DMS 273 treated with DMSO at 0.1 percent for 48 hours (cell line): ENCODE measurements at places on chromosomes 5 and 9.

- DNase-seq: no peak
Measured at GRCh38 chr5:134426361-134426760, 14.7 kb upstream of the CDKN2AIPNL start.

DNA sequence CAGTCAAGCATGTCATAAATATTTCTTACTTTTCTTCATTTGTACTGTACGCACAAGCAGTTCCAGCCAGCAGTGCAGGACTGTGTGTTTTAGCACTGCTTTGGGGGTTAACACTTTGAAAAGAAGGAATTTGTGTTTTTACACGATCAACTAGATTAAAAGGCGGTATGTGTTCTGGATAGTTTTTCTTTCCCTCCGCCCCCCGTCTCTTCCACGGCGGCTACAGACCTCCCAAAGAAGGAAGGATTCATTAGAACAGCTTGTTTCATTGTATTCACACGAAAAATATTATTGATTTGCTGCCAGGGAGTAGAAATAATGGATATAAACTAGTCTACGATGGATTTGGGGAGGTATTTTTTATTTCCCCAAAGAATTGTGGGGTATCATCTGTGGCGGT, 336.8 kb upstream of the RFX3 start:
- no peak for DNase-seq

- no peak for DNase-seq
Measured at GRCh38 chr9:115237385-115237998, 119.5 kb upstream of the TNC start.

DNA sequence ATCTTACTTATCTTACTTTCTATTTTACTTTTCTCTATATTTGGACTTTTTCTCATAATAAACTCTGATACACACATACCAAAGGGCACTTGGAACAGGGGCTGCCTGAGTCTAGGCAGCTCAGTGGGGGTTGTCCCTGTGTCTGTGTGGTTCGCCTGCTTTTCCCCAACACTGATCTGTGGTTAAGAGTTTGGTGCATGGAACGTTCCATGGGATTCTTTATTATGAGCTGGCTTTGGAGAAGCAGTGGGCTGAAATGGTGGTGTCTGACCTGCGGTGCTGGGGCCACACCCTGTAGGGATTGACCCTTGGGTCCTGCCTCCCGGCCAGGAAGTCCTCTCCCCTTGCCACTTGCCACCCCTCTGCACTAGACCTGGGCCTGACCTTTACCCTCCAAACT, 47.4 kb downstream of the ANKRD33B start:
- no peak for DNase-seq

GRCh38 chr5:20367178-20367577, 379.2 kb upstream of the CDH18 start:
- no peak for DNase-seq

DNA sequence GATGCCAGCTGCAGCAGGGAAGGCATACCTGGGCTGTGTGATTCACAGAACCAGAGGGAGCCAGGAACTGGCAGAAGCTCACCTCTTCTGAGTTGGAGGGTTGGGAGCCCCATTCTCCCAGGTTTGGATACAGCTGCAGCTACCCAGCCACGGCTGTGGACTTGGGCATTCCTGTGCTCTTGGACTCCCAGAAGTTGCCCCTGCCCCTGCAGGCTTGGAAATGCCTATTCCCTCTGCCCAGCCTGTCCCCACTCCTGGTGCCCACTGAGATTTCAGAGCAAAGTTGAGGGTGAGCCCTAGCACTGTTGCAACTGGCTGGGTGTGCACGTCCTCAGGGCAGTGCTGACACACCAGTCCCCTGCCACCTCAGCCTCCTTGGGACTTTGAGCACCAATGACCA, 489.7 kb downstream of the SLCO4C1 start:
- no peak for DNase-seq

GRCh38 chr9:111743275-111743674, 51.5 kb downstream of the SHOC1 start:
- no peak for DNase-seq

GRCh38 chr5:69494452-69494851, 1.9 kb downstream of the OCLN start:
- no peak for DNase-seq

DNA sequence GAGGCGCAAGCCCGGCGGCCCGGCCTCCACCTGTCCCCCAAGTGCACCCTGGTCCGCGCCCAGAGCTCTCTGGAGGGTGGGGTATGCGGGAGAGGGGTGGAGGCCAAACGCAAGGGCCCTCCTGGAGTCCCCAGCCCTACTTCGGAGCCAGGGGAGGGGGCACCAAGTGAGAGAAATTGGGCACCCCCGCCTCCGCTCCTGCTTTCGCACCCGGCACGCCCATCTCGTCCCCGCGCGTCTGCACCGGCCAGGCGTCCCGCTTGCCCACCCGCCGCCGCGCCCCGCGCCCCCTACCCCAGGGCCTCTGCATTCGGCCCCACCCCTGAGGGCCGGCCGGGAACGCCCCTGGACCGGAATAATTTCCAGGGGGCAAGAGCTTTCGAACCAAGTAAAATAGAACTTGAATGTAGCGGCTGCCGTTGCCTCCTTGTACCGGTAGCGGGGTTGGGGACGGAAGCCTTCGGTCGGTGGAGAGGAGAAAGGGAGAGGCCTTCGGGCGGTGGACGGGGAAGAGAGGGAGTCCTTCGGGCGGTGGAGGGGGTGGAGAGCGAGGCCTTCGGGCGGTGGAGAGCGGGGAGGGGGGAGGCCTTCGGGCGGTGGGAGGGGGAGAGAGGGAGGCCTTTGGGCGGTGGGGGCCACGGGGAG, 694 bp upstream of the PHPT1 start:
- DNase-seq: no peak

DNA sequence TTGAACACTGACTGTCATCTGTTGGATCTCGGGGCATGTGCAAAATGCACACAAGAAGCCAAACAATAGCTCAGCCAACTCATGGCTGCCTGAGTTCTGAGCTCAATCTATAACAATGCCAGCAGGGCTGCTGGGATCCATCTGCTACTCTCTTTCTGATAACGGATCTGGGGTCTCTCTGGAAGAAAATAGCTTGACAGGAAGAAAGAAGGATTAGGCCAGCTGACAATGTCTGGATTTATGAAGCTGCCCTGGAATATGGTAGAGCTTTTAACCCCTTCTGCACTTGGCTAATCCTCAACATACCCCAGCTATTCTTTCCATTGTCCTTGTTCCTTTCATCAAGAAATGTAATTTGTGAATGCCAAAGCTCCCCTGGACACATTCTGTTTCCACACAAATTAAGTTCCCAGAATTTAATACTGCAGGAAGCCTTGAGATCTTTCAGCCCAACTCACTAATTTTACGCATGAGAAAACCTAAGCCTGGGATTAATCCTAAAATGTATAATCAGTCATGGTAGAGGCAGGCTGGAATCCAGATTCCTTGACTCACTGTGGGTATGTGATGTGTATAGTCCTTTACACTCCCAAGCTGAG, 62.7 kb upstream of the PCA3 start:
- no peak for DNase-seq

GRCh38 chr5:68628082-68628814, 412.7 kb downstream of the PIK3R1 start:
- DNase-seq: no peak

GRCh38 chr9:88026118-88026479, 51.8 kb upstream of the CDK20 start:
- DNase-seq: no peak

GRCh38 chr5:134101686-134102439, 12.6 kb upstream of the TCF7 start:
- no peak for DNase-seq

DNA sequence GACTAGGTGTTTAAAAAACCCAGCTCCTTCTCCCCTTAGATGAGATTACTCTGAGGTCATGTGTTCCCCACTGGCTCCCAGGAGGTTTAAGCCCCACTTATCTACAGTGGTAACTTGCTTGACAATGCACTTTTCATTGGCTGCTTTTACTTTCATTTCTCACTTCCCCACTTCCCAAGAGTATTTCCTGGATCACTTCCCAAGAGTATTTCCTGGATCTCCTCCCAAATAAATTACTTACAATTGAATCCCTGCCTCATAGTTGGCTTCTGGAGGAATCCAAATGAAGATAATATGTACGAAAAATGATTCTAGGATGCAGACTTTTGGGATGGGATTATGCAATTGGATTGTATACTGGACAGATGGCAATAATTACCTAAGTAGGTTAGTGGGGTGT, 47.1 kb upstream of the CHSY3 start:
- DNase-seq: no peak

GRCh38 chr9:127943731-127944144, 6.1 kb upstream of the DPM2 start:
- DNase-seq: peak; percentile 57

DNA sequence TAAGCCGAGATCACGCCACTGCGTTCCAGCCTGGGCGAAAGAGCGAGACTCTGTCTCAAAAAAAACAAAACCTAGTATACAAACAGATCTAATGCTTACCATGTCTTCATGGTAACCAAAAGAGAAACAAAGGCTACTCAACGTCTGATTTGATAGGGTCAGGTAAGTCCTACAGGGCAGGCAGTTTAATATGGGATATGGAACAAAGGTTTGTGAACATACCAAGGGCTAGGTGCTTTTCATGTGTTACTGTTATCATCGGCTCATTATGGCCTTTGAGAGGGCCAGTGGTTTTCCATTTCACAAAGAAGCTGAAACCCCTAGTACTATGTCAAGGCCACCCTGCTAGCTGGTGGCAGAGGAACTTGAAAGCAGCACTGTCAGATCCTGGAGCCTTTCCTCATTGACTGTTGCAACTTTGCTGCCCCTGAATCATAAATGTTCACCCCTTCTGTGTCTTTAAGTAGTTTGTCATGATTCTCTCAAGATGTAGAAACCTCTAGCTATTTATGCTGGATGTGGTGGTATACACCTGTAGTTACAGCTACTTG, 5.1 kb downstream of the IQGAP2 start:
- DNase-seq: no peak

- DNase-seq: no peak
Measured at GRCh38 chr5:38722918-38723317, 122.9 kb upstream of the OSMR start.

GRCh38 chr5:95471487-95471886, 80.3 kb downstream of the FAM81B start:
- DNase-seq: no peak

DNA sequence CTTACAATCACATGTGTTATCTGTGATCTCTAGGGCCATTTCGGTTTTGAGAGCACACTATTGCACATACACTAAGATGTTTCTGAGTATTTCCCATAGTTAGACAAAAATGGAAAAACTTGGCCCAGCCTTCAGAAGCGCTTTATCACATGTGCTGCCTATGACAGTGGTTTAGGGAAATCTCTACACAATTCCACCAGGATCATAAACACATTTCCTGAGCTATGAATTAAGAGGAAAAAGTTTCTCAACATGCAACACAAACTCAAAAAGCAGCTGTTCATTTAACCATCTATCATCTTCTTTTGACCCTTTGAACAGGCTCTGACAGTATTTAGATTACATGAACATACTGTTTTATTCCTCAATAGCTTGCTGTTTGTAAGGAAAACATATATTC, 15.1 kb downstream of the FGF1 start:
- no peak for DNase-seq

GRCh38 chr5:137389042-137389441, 110.1 kb downstream of the SPOCK1 start:
- DNase-seq: no peak

DNA sequence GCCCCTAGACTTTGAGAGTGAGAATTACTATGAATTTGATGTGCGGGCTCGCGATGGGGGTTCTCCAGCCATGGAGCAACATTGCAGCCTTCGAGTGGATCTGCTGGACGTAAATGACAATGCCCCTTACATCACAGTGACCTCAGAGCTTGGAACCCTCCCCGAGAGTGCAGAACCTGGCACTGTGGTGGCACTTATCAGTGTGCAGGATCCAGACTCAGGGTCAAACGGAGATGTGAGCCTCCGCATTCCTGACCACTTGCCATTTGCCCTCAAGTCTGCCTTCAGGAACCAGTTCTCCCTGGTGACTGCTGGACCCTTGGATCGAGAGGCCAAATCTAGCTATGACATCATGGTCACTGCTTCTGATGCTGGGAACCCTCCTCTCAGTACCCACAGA, 1.3 kb downstream of the PCDHGC4 start:
- DNase-seq: no peak

- no peak for DNase-seq
Measured at GRCh38 chr9:4486176-4486575, 4.1 kb upstream of the SLC1A1 start.

DNA sequence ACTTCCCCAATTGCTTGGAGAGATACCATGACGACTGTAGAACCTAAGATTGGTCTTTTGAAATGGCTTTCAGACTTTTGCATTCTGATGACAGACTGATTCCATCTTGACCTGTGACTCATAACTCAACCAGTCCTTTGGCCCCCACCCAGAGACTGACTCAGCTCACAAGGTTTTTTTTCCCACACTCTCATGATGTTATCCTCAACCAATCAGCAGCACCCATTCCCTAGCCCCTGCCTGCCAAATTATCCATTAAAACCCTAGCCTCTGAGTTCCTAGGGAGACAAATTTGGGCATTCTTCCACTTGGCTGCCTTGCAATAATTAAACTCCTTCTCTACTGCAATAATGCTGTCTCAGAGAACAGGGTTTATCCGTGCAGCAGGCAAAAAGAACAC, 1263.3 kb upstream of the CDH9 start:
- no peak for DNase-seq

- DNase-seq: no peak
Measured at GRCh38 chr5:147821766-147822165, 9.7 kb downstream of the SPINK1 start.

GRCh38 chr9:33939924-33940874, 108.5 kb downstream of the UBAP2 start:
- no peak for DNase-seq

GRCh38 chr5:3509290-3509689, 86.3 kb upstream of the IRX1 start:
- DNase-seq: no peak

DNA sequence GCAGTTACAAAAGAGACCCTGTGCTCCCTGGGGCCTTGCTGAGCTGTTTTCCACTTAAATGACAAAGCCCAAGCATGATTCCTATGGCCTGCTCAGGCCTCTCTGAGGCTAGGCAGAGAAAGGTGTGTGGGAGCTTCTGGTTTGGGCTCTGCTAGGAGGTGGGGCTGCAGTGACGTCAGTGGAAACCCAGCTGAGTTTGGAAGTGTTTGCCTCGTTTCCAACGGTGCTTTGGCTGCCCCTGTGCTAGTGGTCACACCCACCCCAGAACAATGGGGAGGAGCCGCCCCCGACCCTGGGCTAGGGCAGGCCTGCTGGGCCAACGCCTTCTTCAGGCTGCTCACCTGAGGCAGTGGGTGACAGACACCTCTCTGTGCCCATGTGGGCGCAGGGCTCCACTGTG, 10.4 kb downstream of the ANGPTL2 start:
- DNase-seq: no peak

DNA sequence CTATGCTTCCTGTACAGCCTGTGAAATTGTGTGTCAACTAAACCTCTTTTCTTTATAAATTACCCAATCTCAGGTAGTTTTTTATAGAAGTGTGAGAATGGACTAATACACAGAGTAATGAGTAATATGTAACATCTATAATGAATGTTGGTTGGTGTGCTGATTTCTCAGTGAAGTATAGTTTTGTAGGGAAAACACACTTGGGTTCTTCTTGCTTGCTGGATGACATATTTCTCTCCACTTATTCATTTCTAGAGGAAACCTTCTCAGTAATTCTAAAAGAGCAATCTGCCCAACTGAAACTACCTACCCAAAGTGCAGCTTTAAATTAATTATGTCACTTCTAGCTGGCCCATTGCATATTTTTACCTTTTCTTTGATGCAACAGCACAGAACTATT, 81.1 kb upstream of the RORB start:
- no peak for DNase-seq

- no peak for DNase-seq
Measured at GRCh38 chr9:99171225-99172123, 50.3 kb downstream of the ALG2 start.

GRCh38 chr9:117678871-117679270, 25.3 kb upstream of the TLR4 start:
- no peak for DNase-seq

- DNase-seq: no peak
Measured at GRCh38 chr5:68582284-68582683, 366.7 kb downstream of the PIK3R1 start.
